ENCODE measurements at places on chromosomes 6 and 20.

GRCh38 chr20:59255256-59255655 is 45.2 kb upstream of the EDN3 start:
- DNase-seq, result no peak

DNA sequence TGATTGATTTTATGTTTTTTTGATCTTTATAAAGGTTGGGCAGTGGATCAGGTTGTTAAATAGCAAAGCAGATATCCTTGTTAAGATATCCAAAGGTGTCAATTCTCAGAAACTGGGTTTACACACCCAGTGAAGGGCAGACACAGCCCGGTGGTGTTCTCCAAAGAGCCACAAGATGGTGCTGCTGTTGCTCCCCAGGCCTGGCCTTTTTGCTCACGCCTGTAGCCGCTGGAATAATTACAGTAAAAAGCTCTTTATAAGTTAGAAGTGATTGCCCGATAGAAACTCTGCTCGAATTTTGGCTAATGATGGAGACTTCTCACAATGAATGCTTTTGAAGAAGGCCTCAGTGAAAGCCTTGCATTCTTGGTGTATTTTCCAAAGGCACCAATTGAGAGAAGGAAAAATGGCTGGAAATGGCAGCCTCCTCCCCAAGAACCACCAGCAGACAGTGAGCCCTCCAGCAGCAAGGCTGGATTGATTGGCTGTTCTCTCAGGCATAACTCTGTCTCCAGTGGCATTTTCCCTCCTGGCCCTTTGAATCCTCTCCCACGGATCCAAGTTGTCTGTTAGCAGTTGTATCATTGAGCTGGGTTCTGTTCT is 120.5 kb upstream of the CHD6 start:
- peak; percentile 17 for DNase-seq

DNA sequence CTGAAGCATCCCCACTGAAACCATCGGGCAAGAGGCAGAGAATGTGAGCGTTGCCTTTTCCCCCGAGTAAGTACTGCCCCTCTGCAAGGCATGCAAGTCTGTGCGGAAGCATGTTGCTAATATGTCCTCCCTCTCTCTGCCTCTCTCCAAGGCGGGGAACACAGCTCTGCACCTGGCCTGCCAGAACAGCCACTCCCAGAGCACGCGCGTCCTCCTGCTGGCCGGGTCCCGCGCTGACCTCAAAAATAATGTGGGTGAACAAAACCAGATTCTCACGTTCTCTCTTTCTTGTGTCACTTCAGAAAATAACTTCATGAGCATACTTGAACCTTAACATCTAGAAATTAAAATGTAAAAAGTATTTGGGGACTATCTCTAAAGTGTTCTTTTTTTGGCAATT is 26.4 kb downstream of the LYRM2 start:
- no peak for DNase-seq

DNA sequence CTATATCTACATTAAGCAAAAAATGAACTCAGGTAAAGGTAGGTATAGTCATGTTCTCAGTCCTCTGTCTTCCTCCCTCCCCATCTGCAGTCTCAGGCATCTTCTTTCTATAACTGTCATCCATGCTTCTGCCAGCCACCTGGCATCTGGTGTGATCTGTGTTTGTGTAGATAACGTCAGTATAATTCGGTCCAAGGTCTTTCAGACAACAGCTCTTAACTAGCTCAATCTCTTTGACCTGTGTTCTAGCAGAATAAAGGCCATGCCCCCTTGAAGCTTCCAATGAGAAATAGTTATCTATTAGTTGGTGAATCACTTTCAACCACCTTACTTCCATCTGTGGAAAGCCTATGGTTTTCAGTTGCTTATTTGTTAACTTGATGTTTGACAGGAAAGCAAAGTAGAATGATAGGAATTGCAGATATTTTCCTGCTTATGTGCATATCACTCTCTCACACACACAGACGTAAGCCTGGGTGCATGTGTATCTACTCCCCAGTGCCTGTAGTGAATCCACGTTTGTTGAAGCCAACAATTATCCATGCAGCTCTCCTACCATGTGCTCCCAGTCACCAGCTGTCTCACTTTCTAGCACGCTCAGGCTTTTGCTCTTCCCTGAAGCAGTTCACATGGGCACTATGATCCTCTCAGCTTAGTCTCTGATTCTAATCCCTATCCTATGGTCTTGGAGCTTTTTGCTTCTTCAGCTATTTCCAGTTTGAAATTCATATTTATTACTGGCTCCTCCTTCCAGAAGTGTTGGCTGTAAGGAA is 433.7 kb upstream of the MANEA start:
- DNase-seq, result no peak

DNA sequence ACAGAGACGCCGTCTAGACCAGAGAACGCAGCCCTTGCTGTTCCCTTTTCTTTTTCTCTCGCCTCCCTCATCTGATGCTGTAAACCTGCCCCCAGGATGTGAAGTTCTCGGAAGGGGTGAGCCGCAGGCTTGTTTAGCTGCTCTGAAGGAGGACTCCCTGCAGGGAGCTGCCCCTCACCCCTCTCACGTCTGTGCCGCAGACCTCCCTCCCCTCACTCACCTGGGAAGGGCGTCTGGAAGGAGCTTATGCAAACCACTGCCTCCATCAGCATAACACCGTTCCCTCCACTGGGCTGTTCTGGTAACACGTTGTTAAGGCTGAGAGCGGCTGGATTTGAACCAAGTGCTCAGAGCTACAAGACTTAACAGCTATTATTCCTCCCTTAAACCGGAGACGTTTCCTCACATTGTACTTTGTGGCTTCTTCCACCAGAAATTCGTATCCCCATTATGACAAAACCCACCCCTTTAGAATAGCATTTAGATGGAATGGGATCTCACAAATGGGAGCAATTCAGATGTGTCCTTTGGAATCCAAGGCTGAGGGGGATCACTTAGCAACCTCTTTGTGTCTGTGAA is 99.8 kb downstream of the SMOC2 start:
- no peak for DNase-seq

DNA sequence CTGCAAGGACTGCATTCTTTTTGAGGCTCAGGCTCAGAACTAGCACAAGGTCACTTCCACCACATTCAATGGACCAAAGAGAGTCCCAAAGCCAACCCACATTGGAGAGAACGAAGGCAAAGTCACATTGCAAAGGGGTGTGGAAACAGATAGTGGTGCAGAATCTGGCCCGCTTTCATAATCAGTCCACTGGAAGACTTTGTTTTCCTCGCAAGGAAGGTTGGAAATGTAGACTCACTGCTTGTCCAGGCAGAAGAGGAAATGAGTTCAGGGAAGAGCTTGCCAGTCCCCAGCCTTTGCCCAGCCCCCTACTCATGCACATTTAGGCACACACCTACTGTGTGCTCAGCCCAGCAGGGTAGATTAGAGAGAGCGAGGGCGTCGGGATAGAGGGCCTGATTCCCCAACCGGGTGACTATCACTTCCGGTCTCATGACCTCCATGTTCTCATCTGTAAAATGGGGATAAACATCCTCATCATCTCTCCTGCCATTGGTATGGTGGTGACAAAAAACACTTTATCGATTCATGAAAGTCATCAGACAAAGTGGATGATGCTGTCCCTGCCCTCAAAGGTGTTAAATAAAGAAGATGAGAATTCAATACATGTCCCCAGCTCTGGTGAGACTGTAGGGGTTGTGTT is 24.3 kb upstream of the CCN5 start:
- no peak for DNase-seq

DNA sequence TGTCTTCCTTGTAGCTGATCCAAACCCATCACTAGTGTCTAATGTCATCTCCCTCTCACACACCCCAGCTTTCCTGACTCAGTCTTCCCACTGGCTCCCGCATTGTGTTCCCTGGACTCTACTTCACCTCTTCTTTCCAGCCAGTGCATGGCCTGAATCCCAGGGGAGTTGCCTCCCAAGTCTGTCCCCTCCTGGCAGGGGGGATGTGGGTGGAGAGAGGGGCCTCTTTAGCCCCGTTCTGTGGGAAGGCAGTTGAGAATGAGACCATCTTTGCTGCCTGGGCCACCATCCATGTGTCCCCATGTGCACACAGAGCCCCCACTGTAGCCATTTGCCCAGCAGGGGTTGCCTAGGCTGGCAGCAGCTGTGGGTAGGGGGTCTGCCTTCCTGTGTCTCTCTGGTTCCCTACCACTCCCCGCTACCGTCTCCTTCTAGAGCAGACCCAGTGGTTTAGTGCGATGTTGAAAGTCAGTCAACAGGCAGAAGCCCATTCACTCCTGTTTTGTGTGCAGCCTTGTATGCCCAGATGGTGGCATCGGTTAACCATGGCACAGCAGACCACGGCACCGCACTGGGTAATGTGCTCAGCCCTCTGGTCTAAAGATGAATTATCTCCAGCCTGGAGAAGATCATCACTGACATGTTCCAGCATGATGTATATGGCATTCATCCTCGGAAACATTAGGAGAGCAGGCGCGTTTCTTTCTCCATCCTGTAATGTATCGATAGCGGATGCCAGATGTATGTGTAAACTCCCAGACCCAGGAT is 178.8 kb upstream of the SNX9 start:
- no peak for DNase-seq

GRCh38 chr6:91482498-91482897 is 895.6 kb upstream of the MAP3K7 start:
- DNase-seq, result no peak

GRCh38 chr20:16189371-16189770 is 383.9 kb downstream of the KIF16B start:
- no peak for DNase-seq

- no peak for DNase-seq
Observed at GRCh38 chr20:53316206-53316937, 277.3 kb downstream of the ZNF217 start.

- no peak for DNase-seq
Observed at GRCh38 chr6:35473075-35473849, 5.1 kb downstream of the RPL10A start.

DNA sequence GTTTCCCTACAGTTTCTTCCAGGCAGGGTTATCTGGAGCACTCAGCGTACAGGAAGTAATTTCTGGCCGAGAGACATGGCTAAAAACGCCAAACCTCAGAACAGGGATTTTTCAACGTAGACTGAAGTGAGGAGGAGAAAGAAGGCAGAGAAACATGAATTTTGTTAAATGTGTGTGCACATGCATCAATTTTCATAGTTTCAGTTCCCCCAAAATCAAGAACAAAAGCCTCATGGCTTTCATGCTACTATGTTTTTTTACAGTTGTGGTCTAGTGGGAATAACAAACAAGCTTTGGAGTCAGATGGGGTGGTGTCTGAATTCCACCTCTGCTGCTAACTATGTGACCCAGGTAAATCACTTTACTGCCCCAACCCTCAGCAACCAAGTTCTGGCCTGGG is 4.9 kb downstream of the TOMM34 start:
- no peak for DNase-seq

DNA sequence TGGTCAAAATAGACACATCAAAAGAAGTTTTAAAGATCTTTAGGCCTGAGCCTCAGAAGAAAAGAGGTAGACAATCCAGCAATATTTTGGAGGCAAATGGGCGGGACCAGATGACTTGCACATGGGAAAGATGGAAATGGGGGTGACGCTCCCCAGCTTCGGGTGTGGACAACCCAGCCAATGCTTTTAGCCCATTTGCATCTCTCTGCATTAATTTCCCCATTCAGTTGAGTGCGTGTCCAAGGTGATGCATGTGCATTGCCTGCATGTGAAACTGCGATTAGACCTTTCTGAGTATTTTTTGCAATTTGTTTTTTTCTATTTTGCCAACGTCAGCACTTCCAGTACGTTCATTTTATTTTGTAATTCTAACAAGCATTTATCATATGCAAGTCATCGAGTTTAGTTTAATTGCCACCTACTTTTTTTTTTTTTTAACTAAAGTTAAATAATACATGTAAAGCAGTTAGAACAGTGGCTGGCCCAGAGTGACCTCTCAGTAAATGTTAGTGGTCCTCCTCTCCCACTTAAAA is 24.2 kb downstream of the PDRG1 start:
- DNase-seq, result no peak

DNA sequence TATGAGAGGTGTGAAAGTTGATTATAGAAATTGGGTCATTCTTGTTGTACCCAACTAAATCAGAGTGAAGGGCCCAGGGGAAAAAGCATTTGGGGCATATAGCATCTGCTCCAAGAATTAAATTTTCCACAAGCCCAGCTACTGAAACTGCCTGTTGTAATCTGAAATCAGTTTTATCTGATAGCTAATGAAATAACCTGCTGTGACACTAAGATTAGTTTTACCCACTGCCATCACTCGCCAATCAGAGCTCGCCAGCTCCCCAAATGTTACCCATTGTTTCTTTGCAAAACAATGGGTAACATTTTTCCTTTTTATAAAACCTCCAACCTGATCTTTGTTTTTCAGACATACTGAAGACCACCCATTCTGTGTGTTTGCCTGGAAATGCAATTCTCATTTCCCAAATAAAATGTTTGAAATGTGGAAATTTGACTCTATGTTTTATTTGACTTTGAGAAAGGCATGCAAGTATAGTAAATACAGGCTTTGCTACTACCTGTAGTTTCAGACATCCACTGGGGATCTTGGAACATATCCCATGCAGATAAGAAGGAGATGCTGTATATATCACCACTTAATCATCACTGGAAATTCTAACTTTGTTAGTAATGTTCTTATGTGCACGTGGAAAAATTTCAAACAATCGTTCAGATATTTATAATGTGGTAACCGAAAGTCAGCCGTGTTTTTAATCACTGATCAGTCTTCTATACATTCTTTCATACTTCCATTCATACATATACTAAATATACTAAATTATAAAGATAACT is 6.3 kb upstream of the AHI1 start:
- DNase-seq, result no peak

DNA sequence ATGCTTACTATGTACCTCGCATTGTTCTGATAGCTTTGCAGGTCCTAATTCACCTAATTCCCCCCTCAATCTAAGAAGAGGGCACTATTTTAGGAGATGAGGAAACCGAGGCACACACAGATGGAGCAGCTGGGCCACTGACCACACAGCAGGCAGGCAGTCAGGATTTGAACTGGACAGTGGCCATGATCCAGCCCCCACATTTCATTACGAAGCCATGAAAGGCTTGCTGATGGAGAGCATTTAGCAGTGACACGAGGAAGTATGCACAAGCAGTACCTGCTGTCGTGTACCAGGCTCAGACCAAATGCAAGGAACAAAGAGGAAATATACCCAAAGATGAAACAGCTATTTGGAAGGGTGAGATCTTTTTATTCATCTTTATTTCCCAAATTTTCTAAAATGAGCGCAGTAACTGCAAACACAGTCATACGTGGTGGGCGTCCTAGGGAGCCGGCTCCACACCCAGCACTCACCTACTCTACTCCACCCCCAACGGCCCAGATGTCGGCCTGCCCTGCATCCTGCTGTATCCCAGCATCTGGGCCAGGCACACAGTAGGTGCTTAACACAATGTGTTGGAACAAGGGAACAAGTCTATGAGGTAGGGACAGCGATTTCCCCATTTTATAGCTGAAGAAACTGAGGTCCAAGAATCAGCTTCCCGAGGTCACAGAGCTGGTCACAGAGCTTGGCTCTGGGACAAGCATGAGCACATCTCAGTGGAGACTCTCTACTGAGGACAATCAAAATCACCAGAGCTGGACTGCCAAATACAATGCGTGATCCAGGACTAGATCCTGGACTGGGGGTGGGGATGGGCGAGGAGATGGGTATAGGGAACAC is 15.0 kb downstream of the PREX1 start:
- DNase-seq, result no peak

- no peak for DNase-seq
Observed at GRCh38 chr6:21245488-21245887, 348.1 kb upstream of the SOX4 start.

- no peak for DNase-seq
Observed at GRCh38 chr20:5474646-5475550, 158.1 kb upstream of the PROKR2 start.

- no peak for DNase-seq
Observed at GRCh38 chr6:89630488-89630887, 8.1 kb downstream of the LYRM2 start.

Measured in CD4-positive, alpha-beta T cell treated with Interleukin-17A for 1 hour (primary cell).